Activated CD8-positive, alpha-beta memory T cell treated with anti-CD3 and anti-CD28 coated beads, Interleukin-2, amount 10 ng/mL, durations not matched to agents 7 days and 5 days (primary cell): ENCODE measurements at places on chromosomes 6 and 20. TPM values are rescaled to one million over a fixed set of nuclear protein-coding genes. Genes with fewer than 3 reads are reported as not detected.

TCP11 gene
- total RNA-seq = not detected

BMP2 gene
- total RNA-seq = not detected

DNA sequence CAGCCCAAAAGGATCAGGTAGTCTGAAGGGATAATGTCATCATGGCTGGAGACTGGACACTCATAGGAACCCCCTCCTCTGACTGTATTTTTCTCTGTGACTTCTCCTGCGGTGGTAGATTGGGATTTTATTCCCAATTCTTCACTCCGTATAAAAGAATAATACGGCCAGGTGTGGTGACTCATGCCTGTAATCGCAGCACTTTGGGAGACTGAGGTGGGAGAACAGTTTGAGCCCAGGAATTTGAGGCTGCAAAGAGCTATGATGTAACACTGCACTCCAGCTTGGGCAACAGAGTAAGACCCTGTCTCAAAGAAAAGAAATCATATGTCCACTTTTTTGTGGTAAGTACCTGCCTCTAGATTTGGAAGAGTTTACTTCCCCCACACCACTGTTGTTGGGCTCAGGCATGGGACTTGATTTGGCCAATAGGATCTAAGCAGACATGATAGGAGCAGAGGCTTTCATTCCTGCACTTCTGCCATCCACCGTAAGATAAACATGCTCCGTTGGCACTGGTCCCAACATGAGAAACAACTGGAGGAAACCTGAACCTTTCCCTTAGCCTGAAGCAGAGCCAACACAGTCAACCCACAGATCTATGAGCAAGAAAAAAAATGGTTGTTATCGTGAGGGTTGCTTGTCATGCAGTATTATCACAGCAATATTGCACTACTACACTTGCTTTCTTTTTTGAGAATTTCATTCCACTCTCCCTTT, 82.0 kb downstream of the JPH2 start:
- no peak for DNase-seq

GRCh38 chr20:4067600-4068261, 52.4 kb upstream of the RNF24 start:
- DNase-seq = no peak

GRCh38 chr6:119162134-119162775, 83.8 kb upstream of the FAM184A start:
- DNase-seq = no peak
